GM12865 (cell line): ENCODE measurements at places on chromosomes 3 and 15.

DNA sequence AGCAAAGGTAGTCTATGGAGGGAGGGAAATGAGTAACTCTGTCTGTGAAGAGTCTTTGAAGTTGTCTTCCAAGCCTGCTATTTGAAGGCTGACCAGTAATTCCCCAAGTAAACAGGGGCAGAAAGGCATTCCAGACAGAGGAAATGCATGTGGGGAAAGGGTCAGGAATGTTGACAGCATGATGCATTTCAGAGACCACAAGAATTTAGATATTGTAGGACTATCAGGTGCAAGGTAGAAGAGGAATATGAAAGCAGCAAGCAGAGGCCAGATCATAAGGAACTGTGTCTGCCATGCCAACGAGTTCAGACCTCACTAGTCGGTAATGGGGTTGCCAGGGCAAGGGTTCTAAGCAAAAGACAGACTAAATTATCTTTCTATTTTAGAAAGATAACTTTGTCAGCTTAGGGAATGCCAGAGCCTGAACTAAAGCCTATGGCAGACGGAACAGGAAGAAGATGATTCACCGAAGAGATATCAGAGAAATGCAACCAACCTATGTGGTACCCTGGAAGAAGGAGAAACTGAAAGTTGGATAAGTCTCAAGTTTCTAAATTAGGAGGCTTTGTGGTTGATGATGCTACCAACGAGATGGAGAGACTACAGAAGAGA, 327.0 kb upstream of the RORA start:
- DNase-seq: no peak

GRCh38 chr3:79018671-79019136, 749.1 kb downstream of the ROBO1 start:
- DNase-seq: peak; percentile 53

GRCh38 chr3:183636221-183637105, 1.0 kb downstream of the KLHL24 start:
- peak; percentile 96 for DNase-seq

GRCh38 chr3:5278666-5279065, 91.2 kb downstream of the EDEM1 start:
- DNase-seq: no peak

DNA sequence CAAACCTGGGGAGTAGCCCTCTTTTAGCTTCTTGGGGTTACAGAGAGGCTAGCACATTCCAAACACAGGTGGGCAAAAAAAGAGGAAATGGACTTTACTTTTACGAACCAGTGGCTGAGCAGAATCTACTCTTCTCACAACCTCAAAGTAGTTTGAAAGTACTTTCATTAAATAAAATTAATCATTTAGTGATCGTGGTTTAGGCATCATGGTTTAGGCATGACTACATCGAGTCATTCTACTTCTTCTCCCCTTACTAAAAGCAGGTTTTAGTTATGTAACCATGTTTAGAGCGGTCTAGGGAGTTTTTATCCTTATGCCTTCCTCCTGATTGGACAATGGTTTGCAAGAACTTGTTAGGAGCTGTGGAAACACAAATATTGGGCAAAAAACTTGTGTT, 2.5 kb upstream of the GREM1 start:
- DNase-seq: peak; percentile 45
